Right ventricle myocardium inferior (tissue), 1 donor: ENCODE measurements at places on chromosomes 7 and 10.

GRCh38 chr7:108407676-108408075, 48.6 kb downstream of the NRCAM start:
- DNase-seq = no peak

DNA sequence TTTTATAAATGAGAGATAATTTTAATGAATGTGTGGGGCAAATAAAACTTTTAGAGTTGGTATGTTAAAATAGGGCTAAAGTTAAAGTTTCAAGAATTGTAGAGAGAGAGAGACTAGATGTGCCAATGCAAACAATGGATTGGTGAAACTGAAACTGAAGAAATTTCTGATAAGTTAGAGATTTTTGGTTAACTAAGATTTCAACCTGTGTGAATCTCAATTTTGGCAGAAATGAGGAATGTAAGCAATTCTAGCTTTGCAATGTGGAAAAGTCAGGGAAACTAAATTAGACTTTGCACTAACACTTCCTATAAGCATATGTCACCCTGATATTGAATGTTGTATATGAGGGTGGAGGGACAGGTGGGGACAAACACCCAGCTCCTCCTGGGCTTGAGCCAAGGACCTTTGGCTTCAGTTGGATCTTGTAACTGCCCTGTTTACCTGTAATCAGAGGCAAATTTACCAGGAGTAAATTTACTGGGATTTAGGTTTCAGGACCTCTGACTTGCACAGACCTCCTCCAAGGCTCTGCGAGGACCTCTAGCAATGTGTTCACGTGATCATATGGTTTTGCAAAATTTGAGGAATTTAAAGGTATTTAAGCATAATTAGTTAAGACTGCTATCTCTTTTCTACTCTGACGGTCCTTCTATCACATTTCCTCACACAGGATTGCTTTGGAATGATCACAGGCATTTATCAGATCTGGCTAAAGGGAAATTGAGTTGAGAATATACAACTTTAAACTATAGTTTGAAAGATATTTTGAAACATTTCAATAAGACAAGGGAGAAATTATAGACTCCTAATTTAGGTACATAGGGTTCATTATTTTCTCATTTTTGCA, 33.1 kb upstream of the RPA3 start:
- no peak for DNase-seq

- no peak for DNase-seq
Measured at GRCh38 chr7:103947026-103947655, 42.3 kb downstream of the RELN start.

DNA sequence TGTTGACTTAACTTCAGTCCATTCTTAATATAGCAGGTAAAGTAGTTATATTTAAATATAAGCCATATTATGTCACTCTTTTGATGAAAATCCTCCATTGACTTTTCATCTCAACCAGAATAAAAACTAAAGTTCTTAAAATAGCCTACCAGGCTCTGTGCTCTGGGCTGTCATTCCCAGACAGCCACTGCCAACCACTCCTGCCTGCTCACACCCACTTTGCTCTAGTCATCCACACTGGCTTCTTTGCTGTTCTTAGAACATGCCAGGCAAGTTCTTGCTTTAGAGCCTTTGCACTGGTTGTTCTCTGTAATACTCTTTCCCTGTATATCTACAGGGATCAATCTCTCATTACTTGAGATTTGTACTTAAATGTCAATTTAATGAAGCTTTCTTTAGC, 80.6 kb downstream of the ZEB1 start:
- no peak for DNase-seq

DNA sequence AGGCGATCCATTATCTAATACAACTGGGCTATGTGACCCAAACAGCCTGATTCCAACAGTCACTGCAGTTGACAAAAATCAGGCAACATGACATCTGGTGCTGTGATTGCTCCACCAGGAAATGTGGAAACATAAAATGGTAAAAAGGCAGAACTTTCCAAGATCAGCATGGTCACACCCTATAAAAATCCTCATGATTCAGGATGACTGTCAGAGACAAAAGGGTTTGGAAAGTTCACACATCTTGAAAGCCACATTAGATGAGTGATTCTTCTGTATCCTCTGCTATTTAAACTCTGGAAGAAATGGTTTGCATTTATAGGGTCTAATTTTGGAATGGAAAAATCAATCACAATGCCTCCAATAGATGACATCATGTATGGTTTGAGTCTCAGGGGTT, 662.6 kb upstream of the IGFBP3 start:
- DNase-seq = no peak

GRCh38 chr7:81725812-81726127, 44.1 kb downstream of the HGF start:
- DNase-seq = no peak

DNA sequence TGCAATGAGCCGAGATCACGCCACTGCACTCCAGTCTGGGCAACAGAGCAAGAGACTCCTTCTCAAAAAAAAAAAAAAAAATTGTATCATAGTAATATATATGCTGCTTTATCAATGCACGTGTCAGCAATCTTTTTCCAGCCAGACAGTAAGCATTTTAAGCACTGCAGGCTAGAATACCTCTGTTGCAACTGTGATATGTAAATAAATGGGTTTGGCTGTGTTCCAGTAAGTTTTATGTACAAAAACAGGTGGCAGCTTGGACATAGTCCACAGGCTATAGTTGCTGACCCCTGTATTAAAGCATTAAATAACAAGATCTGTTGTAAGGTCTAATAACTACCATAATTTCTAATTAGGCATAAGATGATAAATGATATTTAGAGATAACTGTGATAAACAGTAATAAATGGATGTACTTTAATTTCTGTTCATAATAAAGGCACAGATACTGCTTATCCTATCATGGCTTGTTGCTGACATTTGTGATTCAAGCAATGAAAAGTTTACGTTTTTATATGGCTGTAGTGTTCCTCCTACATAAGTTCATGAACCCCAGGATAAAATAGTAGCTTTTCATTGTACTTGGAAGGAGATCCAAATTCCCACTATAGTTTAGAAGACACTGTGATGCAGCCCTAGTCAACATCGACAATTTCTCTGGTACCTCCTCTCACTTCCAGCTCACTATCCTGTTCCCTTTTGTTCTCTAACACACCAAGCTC, 161.4 kb downstream of the ELMO1 start:
- no peak for DNase-seq

- no peak for DNase-seq
Measured at GRCh38 chr7:121546632-121547543, 150.8 kb upstream of the FAM3C start.

DNA sequence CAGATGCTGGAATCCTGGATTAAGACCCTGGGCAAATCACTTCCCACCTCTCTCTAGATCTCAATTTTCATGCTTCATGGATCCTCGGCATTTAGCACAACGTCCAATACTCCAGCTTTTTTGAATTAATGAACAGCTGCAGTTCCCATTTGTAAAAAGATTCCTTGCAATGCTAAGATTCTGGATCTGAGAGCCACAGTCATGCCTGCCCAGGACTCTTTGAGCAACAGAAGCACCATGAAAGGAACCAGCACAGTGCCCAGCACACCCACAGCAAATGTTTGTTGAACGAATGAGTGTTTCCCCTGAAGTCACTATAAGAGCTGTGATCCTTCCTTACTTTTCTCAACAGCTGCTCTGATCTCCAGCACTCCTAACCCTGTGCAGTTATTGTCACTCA, 20.8 kb upstream of the DDIT4 start:
- no peak for DNase-seq

- DNase-seq = no peak
Measured at GRCh38 chr7:17194656-17195055, 103.8 kb upstream of the AHR start.

DNA sequence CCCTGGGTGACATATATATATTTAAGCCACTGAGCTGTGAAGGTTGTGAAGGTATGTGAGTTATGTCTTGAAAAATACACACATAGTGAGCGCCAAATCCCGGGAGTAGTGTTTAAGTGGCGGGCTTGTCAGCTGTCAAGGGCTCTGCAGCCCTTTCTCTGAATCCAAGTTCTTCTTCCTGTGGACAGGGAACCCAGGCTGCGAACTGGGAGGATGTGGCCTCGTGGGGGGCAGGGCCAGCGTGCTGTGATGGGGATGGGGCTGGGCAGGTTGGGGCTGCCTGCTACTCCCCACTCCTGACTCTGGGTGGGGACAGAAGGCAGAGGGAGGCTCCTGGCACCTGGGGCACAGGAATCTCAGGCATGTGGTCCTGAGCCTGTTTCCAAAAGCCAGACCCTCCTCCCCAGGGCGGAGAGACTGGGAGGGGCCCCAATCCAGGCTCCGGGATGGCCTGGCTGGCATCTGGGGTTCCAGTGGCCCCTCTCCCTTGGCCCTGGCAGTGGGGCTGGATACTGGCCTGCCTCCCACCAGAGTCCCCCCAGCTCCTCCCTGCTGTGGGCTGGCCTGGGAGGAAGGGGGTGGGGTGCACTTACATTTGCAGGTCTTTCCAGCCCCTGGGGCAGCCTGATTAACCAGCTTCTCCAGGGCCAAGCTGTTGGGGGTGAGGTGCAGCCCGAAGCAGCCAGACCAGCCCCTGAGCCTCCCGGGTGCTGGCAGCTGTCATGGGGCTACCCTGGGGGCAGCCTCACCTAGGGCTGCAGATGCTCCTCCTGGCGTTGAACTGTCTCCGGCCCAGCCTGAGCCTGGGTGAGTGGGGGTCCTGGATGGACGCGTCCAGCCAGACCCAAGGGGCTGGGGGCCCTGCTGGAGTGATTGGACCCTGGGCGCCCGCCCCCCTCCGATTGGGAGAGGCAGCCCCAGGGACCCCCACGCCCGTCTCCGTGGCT, at the start of gene UPK3B:
TSS of gene UPK3B (plus strand) at position 622 of the 947 bp plus-strand sequence. CDS start at position 723, 101 bp downstream.
- DNase-seq = peak; percentile 65

DNA sequence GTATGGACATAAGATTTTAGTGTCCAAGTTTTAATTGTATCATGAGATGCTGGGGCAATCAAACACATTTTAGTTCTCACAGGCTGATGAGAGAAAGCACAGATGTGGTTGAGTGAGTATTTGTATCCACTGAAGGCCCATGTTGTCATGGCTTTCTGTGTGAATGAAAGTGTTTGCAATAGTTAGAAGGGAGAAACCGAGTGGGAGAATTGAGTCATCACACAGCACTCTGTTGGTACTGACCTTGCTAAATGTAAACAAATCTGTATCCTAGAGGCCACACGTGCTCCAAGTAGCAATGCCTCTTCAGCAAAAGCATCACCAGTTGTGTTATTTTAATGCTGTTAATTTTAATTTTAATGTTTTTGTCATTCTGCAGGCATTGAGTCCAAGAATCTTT, 121.2 kb downstream of the EMX2 start:
- DNase-seq = no peak

DNA sequence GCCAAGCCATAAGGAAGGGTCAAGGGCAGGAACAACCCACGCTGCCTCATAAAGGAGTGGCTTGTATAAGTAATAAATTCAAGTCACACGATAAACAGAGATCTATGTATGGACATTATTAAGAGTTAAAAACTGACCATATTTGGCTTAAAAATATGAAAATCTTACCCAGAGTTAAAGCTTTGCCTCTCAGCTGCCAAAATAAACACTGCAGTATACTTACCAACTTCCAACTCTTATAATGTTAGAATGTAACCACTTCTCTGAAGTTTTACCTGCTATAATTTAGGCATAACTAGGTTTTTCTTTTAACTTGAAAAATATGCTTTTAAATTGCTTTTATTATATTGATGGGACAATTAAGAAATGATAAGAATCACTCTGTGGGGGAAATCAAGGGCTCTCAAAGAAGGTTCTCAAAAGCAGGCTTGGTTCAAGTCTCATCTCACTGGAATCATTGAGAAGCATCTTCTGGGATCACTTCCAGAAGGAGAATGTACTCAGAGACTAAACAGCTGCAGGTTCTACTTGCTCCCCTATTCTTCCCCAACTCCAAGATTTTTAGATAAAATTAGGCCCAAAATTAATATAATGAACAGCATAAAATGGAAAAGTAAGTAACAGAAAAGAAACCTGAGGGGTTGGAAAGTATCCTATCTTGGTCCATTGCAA, 16.1 kb upstream of the CAV2 start:
- no peak for DNase-seq

DNA sequence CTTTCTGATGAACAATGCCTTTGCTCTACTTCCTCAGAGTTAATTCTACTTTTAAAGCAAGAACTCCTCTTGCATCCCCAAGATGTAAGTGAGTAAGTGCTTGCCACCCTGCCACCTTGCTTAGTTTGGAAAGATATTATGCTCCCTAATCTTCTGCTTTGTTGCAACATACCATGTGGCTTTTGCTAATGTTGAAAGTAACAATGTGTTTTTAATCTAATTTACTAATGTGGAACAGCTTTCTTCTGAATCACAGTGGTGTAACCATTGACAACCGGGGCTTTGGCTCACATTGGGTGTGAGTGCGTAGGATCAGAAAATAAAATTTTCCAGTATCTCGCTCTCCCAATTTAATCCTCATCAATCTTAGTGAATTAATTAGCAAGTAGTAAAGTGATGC, 254.1 kb upstream of the PTER start:
- DNase-seq = no peak

DNA sequence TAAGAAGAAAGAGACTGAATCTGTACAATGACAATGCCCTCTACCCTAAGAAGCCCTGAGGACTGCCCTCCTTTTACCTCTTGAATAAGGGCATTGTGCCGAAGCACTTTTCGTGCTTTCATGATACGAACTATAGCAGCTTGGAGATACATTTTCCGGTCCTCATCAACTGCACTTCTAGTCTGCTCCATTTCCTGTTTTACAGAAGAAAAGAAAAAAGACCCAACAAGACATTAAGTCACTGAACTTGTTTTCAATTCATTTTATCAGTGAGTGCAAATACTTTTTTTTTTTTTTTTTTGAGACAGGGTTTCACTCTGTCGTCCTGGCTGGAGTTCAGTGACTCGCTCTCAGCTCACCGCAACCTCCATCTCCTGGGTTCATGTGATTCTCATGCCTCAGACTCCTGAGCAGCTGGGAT, 78.4 kb downstream of the CUL2 start:
- DNase-seq = no peak

DNA sequence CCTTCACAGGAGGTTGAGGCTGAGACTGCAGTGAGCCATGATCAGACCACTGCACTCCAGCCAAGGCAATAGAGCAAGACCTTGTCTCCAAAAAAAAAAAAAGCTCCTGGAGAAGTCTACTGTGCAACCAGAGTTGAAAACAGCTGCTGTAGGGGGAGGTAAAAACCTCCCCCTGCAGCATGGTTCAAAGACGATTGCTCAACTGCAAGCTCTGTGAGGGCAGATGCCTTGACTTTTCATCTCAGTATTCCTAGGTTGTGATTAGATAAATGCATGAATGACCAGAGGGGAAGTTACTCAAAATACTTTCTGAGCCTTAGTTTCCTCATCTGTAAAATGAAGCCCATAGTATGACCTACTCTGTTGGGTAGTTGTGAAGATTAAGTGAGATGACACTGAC, 25.0 kb upstream of the PPA1 start:
- DNase-seq = no peak
